Stimulated activated CD4-positive, alpha-beta T cell treated with anti-CD3 and anti-CD28 coated beads, Interleukin-1b, Interleukin-23, amount 100 ng/mL, for 4 hours (primary cell): ENCODE measurements at places on chromosomes 5 and 9.

DNA sequence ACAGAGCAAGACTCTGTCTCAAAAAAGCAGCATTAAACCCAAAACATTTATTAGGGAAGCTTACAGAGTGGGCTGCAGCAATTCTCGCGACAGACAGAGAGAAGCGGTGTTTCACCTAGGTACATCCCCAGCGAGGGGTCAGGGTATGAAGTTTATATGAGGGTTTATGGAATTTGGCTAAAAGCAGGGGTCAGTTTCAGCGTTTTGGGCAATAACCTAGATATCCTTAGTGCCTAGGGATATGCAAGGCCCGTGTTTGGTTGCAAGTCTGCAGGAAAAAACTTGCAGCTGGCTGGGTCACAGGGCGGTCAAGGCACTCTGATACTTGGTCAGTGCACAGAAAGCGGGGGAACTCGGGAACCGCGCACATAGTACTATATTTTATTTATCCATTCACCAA, 649 bp upstream of the GLE1 start:
- no peak for DNase-seq

- no peak for DNase-seq
These were observed 407.7 kb downstream of the PDE4D start for GRCh38 chr5:59485629-59486439.

DNA sequence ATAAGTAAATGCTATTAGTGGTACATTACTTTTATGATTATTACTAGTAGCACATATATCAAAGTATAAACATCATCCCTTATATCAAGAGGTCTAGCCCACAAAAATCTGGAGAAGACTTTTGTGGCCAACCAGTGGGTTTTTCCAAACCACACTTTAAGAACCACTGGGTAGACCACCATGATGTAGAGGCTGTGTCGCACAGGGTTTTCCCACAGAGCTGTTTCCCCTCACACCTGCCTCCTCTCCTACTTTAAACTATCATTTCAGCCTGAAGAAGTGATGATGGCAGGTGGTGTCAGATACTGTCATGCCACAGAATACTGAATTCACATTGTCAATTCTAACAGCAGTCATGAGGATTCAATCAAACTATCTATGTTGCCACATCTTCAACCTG, 109.2 kb downstream of the FBXW11 start:
- no peak for DNase-seq

GRCh38 chr5:141944076-141944475, 13.9 kb downstream of the PCDH12 start:
- DNase-seq: no peak

DNA sequence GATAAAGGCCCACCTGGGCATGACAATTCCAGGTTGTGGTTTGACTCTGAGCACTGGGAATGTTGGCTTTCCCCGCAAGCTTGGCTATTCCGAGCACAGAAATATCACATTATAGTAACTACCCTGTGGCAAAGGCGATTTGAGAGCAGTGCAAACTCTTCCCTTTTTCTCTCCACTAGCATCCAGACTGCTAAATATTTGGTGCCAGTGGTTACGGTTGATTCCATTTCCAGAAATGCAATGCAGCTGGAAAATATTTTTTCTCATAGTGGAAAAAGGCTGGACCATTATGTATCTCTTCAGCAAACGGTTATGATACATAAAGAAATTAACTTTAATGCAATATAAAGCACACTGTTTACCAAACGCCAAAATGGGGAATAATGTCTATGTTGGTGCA, 158.0 kb downstream of the ENC1 start:
- DNase-seq: no peak

GRCh38 chr5:180338001-180338707, 15.0 kb downstream of the GFPT2 start:
- DNase-seq: no peak
